ENCODE measurements at places on chromosomes 1 and 21.

DNA sequence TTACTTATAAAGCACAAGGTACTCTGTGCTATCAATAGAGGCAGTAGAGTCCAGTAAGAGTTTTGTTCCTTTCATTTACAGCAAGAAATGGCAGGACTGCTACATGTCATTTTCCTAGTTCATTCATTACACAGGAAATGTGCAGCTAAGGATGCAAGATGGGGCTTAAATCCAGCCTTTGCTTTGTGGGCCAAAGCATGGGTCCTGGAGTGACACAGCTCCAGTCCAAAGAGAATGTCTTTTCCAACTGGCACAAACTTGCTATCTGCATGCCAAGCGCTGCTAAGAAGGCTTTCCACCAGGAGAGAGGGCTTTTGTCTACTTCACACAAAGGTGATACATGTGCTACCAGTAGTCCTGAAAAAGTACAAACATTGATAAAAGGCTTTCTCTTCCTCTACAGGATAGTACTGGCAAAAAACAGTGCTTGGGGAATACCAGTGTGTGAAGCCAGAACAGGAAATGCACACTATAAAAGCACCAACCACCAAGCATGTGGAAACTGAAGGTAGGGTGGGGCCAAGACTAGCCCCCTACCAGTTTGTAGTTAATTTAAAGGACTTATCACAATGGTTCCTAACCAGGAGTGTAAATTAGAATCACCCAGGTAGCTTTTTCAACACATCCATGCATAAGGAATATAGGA, 68.7 kb downstream of the ARID4B start:
- DNase-seq: no peak

- DNase-seq: no peak
Observed at GRCh38 chr1:201358596-201358995, 18.9 kb downstream of the TNNT2 start.

GRCh38 chr1:230427981-230428380, 1.8 kb upstream of the PGBD5 start:
- DNase-seq: no peak

- DNase-seq: no peak
Observed at GRCh38 chr1:119679223-119679622, 31.2 kb upstream of the ZNF697 start.

DNA sequence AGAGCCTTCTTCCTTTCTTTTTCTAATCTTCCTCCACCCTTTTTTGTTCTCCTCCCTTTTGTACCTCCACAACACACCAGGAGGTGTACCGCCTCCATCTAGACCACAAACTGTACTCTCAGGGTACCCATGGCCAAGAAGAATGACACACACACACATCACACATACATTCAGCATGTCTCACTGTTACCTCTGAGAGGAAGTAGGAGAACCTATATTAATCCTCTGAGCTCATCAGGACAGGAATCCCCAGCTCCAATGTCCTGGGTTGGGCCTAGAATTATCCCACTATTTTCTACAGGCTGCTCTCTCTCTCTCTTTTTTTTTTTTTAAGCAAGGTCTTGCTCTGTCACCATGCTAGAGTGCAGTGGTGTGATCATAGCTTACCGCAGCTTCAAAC, 36.7 kb downstream of the ATP2B4 start:
- no peak for DNase-seq

DNA sequence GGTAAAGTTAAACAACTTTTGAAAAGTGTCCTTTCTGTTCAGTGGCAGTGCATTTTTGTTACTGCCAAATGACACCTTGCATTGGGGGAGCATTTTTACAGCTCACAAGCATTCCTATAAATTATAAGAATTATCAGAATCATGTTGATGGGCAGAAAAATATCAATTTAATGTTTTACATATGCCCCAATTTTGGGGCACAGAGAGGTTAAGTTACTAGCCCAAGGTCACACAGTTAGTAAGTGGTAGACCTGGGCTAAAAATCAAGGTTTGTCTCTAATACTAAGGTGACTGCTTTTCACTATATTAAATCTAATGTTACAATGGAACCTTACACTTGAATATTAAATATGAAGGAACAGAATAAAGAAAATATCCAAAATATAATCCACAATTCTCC, 180.1 kb upstream of the IVNS1ABP start:
- DNase-seq: no peak

DNA sequence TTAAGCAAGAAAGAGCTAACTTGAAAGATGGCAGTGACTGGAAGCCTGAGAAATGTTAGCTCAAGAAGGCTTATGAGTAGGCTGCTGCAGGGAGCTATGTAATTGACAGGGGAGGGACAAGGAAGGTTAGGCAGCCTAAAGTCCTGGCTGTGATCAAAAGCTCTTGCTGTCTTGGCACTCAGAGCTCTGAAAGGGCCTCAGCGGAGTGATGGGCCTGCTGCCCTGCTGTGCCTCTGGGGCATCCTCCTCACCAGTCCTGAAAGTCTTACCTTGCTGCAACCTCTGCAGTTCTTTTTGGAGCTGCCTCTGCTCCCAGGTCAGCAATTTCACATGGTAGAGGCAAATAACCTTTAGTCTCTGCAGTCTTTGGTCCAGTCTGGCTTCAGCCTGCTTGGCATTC, 1.8 kb downstream of the CCDC190 start:
- DNase-seq: no peak

GRCh38 chr1:113036639-113037321, 36.2 kb upstream of the LRIG2 start:
- DNase-seq: no peak

- no peak for DNase-seq
Observed at GRCh38 chr1:232766904-232767303, 38.3 kb upstream of the MAP10 start.

DNA sequence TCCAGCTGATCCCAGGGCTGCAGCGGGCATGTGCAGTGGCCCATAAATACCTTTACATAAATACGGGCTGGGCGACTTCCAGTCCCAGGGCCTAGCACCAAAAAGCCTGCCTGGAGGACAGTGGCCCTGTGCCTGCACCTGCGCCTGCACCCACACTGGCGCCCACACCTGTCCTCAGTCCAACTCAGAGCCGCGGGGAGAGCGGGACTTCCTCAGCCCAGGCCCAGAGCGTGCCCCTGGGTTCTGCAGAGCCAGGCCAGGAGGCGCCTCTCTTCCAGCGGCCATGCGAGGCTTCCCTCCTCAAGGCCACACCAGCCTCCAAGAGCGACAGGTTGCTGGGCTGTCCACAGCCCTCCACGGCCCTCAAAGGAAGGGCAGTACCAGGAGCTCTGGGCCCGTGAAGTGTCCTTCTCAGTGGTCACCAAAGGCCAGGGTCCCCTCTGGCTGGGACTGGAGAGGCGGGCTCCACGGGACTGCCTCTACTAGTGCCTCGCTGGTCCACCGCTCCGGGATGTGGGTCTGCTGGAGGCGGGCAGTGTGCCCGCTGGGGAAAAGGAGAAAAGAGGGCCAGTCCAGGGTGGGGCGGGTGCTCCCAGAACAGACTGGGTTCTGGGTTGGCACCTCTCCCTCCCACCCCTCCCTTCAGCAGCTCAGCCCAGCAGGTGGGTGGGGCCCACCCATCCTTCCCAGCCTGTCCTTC, 35.7 kb downstream of the ARHGEF16 start:
- no peak for DNase-seq

DNA sequence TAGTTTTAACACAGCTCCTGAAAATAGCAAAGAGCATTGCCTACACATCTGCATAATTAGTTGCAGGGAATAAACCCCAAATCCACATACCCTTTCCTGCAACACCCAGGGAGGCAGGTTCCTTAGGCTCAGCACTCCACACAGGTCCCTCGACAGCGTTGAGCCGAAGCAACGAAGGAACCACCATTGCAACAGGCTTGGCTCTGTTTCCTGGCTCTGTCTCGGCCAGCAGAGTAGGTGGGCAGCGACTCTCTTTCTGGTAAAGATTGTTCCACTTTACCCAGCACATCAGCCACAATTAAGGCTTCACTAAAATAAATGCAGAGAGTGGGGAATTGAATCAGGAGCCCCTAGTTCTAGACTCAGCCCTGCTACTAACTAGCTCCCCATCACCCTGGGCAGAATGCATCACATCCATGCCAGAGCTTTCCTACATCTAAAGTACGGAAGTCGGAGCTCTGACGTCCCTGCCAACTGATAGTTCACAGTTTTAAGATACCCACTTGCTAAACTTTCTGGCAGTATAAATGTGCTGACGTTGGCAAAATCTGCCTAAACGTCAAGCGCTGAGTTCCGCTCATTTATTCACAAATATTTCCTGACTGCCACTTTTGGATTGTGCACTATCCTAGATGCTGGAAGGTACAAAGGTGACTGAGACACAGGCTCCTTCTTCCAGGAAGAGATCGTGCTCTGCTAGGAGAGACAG, 79.0 kb upstream of the COA6 start:
- no peak for DNase-seq

DNA sequence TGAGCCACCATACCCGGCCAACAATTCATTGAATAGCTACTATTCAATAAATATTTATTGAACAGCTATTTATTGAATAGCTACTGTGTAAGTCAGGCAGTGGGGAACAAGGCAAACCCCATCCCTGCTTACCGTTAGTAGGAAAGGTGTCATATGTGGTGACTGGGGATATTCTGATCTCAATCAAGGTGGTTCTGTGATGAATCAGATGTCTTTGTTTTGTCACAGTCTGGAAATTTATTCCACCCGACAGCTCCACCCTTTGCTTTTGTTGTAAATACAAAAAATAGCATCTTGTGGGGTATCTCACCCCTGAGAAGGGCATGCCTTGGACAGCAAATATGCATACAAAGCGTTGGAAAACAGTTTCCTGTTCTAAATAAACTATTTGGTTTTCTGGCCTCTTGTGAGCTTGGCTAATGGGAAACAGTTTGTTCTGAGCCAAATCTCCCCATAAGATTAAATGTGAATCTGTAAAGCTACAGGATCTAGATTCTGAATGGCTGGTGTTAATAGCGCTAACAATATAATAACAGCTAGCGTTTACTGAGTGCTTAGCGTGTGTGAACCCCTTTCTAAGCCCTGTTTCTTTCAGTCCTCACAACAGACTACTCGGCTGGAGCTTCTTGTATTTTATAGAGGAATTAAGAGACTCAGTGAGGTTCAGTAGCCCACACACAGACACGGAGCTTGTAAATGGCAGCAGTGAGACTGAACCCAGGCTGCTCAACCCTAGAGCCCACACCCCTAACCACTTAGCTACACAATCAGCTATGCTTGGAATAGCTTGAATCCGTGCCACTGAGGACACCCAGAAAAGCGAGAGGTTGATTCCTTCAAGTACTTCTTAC, 5.5 kb downstream of the PDPN start:
- DNase-seq: no peak

DNA sequence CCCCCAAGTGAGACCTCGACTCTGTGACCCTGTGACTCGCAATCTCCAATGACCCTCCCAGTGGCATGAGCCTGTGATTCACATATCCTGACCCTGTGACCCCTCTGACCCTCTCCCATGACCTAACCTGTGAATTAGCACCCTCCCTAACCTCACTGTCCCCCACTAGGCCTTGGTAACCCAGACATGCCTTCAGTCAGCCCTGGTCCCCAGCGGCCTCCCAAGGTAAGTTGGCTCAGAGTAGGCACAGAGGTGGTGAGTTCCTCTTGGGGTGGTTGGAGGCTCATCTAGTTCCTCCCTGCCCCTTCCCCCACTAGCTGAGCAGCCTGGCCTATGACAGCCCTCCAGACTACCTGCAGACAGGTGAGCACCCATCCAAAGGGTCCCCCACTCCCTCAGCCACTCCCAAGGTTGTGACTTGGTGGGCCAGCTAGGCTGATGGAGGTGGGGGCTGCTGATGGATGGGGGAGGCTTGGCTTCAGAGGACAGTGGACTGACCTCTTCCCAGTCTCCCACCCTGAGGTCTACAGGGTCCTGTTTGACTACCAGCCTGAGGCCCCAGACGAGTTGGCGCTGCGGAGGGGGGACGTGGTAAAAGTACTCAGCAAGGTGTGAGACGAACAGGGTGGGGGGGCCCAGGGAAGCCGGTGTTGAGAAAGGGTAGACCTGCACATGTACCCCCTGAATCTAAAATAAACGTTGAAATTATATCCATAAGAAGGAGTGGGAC, 1.6 kb downstream of the SH3D21 start:
- DNase-seq: no peak

- peak; percentile 59 for DNase-seq
Observed at GRCh38 chr1:41802532-41803501, 115.9 kb downstream of the HIVEP3 start.

GRCh38 chr1:226407199-226407496, 745 bp downstream of the PARP1 start:
- DNase-seq: no peak

GRCh38 chr1:160219062-160219929, 14.1 kb downstream of the PEA15 start:
- no peak for DNase-seq
